ENCODE measurements at places on chromosomes 5 and 9.

DNA sequence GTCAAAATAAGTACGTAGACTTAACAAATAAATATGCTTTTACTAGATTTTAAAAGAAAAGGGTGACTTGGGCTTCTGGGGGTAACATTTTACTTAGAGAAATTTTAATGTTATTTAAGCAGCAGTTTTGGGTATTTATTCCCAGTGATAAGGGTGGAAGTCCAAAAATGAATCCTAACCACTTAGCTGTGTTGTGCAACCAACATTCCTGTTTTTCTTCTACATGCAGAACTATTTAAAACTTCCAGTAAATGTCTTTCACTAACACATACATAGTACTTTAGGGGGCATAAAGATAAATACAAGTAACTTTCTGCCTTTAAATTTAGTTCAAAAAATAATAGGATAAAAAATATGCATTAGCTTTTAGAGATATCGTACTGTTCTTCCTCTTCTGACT lies 436.7 kb downstream of the CTNND2 start:
- no peak for DNase-seq

GRCh38 chr9:33447799-33448553 lies 583 bp upstream of the AQP3 start:
- DNase-seq, result no peak

- no peak for DNase-seq
These were observed 52.9 kb downstream of the ARHGAP26 start for GRCh38 chr5:142823126-142823525.

DNA sequence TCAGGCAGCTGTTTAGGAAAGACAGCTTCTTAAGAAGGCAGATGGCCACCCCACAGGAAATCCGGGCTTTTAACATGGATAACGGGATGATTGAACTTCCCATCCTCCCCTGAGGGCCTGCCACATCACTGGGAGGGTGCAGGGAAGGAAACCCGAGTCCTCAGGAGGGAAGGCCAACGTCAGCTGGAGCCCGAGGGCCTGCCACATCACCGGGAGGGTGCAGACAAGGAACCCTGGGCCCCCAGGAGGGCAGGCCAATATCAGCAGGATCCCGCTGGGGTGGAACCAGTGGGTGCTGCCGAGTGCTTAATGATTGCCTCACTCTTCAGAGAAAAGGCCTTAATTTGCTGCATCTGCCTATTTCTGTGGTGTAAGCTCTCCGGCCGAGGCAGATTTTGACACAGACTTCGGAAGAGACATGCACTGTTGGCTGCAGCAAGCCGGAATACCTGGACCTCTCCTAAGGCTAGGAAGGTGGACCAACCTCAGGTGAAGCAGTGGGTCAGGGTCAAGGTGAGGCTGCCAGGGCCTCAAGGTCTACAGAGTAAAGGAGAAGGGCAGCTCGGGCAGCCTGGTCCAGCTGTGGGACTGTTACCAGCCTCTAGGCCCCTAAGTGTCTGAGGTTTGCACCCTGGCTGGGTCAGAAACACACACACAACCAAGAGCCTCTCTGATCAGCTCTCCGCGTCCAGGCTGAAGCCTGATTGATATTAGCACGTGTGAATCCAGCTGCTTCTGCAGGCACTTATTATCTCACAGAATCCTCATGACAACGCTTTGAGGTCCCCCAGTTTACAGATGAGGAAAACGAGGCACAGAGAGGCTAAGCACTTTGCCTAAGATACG lies 14.8 kb upstream of the COL5A1 start:
- no peak for DNase-seq

GRCh38 chr5:166722939-166723338 lies 1568.5 kb upstream of the WWC1 start:
- no peak for DNase-seq

DNA sequence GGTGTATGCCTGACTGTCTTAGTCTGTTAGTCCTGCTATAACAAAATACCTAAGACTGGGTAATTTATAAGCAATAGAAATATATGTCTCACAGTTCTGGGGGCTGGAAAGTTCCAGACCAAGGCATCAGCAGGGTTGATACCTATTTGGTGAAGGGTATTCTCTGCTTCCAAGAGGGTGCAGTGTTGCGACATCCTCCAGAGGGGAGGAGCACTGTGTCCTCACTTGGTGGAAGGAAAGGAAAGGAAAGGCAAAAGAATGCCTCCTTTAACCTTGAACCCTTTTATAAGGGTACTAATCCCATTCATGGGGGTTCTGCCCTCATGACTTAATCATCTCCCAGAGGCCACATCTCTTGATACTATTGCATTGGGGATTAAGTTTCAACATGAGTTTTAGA lies 42.0 kb upstream of the SLC24A2 start:
- no peak for DNase-seq

DNA sequence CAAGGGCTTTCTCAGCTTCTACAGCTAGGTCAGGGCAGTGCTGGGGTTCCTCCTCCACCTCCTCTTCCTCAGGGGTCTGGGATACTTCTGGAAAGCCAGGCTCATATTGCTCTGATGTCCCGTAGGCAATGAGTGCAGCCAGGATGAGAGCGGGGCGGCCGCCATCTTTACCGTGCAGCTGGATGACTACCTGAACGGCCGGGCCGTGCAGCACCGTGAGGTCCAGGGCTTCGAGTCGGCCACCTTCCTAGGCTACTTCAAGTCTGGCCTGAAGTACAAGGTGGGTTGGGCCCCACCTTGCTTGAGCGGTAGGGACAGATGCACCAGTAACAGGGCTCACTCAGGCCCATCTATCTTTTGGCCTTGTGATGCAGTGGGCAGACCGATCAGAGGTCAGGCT lies 34.8 kb downstream of the GSN start:
- DNase-seq, result no peak
